ENCODE measurements at places on chromosomes 13 and 19.

DNA sequence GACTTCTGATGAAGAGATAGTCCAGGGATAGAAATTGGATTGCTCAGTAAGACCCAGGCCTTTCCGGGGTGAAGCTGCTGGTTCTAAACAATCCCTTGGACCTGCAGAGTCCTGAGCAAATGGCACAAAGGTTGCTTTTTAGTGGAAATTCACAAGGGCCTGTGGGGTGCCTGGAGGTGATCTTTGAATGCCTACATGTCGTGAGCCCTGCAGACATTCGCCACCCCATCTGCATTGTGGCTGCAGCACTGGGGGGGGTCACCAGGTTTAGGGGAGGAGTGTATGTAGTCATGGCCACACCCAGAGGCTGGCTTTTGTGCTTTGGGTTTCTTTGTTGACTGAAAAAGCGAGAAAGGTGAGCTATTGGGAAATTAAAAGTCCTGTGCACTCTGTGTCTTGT lies 41.4 kb downstream of the SLC7A9 start:
- no peak for DNase-seq

GRCh38 chr19:31285744-31286143 lies 63.5 kb downstream of the TSHZ3 start:
- no peak for DNase-seq

DNA sequence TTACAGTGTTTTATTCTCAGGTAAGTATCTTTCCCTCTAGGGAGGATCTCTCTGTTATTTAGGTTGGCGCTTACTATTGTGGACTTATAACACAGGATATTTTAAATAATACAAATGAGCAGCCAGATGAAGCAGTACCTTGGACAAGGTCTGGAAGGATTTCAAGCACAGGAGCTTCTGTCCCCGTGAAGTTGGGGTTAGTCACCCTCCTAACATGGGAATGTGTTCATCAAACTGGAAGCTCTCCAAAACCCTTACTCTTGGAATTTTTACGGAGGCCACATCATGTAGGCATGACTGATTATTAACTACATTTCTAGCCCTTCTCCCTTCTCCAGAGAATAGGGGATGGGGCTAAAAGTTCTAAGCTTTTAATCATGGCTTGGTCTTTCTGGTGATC lies 38.3 kb upstream of the SPRY2 start:
- DNase-seq = no peak

GRCh38 chr19:49555600-49556411 lies 24.6 kb downstream of the NOSIP start:
- DNase-seq = peak; percentile 28

DNA sequence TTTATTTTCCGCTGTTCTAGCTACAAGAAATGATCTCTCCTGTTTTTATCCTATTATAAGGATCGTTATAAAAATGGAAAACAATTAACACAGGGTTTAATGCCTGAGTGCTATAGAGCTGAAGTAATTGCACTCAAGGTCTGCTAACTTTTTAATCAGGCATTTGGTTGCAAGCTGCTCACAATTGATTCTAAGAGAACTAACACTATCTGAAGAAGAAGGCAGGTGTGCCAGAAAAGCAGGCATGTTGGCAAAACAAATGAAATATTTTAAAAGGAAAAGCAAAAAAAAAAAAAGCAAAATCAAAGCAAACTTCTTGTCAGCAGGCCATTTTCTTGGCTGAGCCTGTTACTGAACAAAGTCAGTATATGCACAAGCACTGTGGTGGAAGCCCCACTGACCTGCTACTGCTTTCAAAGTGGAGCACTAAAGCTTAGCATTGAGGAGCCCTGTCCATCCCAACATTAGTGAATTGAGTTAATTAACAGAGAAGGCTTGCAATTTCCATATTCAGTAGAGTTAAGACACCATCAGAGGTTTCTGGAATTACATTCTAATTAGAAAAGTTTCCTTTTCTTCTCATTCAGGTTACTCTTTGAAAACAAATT lies 574.2 kb downstream of the PCDH9 start:
- peak; percentile 25 for DNase-seq

Measured in NCI-H146 (cell line).